Gastrocnemius medialis (tissue), 4 donors: ENCODE measurements at places on chromosomes 5 and 9.
A peak's percentile ranks its signal among the peaks of the same experiment; 100 is the strongest.

DNA sequence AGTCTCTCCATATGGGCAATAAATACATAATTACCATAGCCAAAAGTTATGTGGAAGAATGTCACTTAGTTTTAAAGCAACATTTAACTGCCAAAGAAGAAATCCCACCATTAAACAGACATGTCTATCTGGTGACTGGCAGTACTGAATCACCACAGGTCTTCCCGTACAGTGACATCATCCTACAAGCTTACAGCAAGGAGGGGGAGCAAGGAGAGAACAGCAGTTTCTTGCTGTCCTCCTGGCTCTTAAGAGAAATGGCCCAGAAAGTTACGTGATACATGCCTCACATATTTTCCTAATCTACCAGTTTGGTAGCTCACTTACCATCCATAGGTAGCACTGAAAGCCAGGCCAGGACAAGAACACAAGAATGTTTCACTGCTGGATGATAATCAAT, 671.0 kb downstream of the DMRTA1 start:
- no peak overlapping the region for H3K27ac ChIP-seq
- no peaks in the 10 kb centered on the region for H3K27me3 ChIP-seq
- H3K4me3 ChIP-seq = no peak overlapping the region
- H3K4me1 ChIP-seq = no peaks in the 10 kb centered on the region
- no peaks in the 10 kb centered on the region for H3K36me3 ChIP-seq

- no peaks in the 10 kb centered on the region for H3K27me3 ChIP-seq
- H3K4me1 ChIP-seq = no peaks in the 10 kb centered on the region
- no peak for DNase-seq
- no peak overlapping the region for H3K27ac ChIP-seq
- H3K4me3 ChIP-seq = no peak overlapping the region
Observed at GRCh38 chr9:84716217-84716616, 46.7 kb downstream of the NTRK2 start.

DNA sequence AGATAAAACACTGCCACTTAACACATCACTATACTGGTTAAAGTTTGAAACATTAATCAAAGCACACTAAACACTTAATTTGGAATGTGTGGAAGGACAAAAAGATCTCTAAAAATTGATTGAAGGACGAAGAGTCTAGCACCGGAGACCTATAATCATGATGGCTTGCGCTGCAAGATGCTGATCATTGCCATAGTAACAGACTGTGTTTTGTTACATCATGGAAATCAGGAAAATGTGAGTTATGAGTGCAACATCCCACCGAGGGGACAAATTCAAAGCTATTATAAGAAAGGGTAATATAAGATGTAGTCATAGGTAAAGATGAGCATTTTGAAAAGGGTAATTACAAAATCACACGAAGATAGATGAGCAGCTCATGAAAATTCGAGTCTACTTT, 278.8 kb upstream of the CTNND2 start:
- no peaks in the 10 kb centered on the region for H3K4me1 ChIP-seq
- H3K4me3 ChIP-seq = no peak overlapping the region
- H3K27ac ChIP-seq = no peak overlapping the region

DNA sequence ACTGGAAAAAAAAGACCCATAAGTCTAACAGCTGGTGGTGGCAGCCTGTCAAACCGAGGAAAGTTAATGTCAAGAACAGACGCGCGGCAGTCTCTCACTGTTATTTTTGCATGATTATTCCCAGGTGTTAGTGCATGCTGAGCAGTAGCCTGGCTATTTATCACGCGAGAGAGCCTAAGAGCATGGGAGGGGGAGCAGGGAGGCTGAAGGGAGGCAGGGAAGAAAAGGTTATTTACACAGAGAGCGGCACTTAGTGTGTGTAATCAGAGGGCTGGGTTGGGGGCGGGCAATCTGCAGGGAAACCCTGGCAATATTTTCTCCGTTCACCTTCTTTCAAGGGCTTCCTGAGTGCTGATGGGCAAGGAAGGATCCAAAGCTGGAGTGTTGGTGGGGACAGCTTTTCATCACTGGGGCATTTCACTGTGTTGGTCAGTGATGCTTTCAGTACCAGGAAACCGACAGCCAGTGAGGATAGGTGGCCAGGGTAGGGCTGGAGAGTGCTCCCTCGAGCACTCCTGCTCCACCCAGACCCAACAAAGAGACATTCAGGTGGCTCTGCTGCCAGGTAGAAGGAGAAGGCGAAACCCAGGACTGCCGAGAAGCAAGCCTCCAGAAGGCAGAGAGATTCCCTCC, 39.6 kb downstream of the ZNF608 start:
- no peak overlapping the region for H3K4me3 ChIP-seq
- H3K27me3 ChIP-seq = no peaks in the 10 kb centered on the region
- H3K27ac ChIP-seq = no peak overlapping the region
- H3K4me1 ChIP-seq = peaks cover 62% of the 10 kb centered on the region
- no peaks in the 10 kb centered on the region for H3K36me3 ChIP-seq

- H3K27ac ChIP-seq = peak overlapping the region; percentile 99
- H3K27me3 ChIP-seq = no peaks in the 10 kb centered on the region
- no peak for DNase-seq
- H3K36me3 ChIP-seq = no peaks in the 10 kb centered on the region
Observed at GRCh38 chr5:95962785-95963184, 1.1 kb upstream of the ELL2 start.

- H3K27me3 ChIP-seq = no peaks in the 10 kb centered on the region
- H3K4me1 ChIP-seq = peaks cover 41% of the 10 kb centered on the region
- H3K27ac ChIP-seq = no peak overlapping the region
- no peak for DNase-seq
- no peak overlapping the region for H3K4me3 ChIP-seq
Observed at GRCh38 chr5:113179156-113179555, 202.6 kb downstream of the DCP2 start.

DNA sequence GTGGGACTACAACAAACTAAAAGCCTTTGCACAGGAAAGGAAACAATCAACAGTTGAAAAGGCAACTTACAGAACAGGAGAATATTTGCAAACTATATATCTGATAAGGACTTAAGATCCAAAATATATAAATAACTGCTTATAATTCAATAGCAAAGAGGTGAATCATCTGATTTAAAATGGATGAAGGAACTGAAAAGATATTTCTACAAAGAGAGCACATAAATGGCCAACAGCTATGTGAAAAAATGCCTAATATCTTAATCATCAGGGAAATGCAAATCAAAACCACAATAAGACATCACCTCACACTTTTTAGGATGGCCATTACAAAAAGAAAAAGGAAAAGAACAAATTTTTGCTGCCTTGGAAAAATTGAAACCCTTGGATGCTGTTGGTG, 100.4 kb downstream of the LURAP1L start:
- no peak overlapping the region for H3K27ac ChIP-seq
- H3K4me3 ChIP-seq = no peak overlapping the region
- no peak for DNase-seq
- H3K4me1 ChIP-seq = peaks cover 4% of the 10 kb centered on the region

GRCh38 chr5:73716284-73716808, 90.3 kb downstream of the ARHGEF28 start:
- no peaks in the 10 kb centered on the region for H3K4me1 ChIP-seq
- no peak overlapping the region for H3K27ac ChIP-seq
- no peak overlapping the region for H3K4me3 ChIP-seq
- H3K27me3 ChIP-seq = no peaks in the 10 kb centered on the region
- H3K36me3 ChIP-seq = no peaks in the 10 kb centered on the region

GRCh38 chr5:107329850-107330249, 340.9 kb downstream of the EFNA5 start:
- H3K4me1 ChIP-seq = no peaks in the 10 kb centered on the region
- no peak overlapping the region for H3K4me3 ChIP-seq
- no peaks in the 10 kb centered on the region for H3K27me3 ChIP-seq
- no peaks in the 10 kb centered on the region for H3K36me3 ChIP-seq

GRCh38 chr5:178114325-178115135, 1.2 kb downstream of the N4BP3 start:
- H3K4me1 ChIP-seq = peaks cover 7% of the 10 kb centered on the region
- no peaks in the 10 kb centered on the region for H3K36me3 ChIP-seq
- DNase-seq = no peak

DNA sequence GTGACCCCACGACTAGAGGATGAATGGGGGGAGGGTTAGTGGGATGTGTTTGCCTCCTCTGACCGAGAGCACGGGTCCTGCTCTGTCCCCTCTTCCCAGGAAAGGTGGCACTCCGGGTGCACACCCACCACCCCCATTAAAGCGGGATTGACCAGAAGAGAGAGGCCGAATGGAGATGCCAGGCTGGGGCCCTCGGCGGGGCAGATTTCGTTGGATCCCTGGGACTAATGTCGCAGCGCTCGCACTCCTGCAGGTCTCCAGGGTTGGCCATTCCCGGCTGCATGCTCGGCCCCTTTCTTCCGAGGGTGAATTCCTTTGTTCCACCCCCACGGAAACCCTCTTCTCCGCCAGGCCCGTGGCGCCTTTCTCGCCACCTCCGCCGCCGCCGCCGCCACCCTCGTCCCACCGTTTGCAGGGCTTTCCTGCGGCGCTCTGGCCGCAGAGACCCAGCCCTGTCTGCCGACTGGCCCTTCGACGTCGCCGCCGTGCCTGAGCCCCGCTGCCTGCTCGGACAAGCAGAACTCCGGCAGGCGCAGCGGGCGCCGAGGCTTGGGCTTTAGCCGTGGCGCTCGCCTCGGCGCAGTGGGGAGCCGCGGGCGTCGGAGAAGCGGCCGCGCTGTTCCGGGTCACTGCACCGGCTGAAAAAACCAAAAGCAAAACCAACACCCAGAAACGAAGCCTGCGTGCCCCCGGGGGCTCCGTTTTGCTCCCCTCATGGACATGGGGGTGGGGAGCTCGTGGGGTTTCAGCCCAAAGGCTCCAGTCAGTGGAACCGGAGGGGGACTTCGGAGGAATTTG, 11.8 kb downstream of the LMX1B start:
- H3K27me3 ChIP-seq = peaks cover 73% of the 10 kb centered on the region
- H3K27ac ChIP-seq = no peak overlapping the region
- H3K36me3 ChIP-seq = no peaks in the 10 kb centered on the region
- H3K4me3 ChIP-seq = peak overlapping the region; percentile 32
- DNase-seq = no peak

GRCh38 chr5:135977375-135977928, 22.7 kb upstream of the LECT2 start:
- H3K36me3 ChIP-seq = no peaks in the 10 kb centered on the region
- peaks cover 20% of the 10 kb centered on the region for H3K4me1 ChIP-seq
- no peak overlapping the region for H3K27ac ChIP-seq

- H3K36me3 ChIP-seq = no peaks in the 10 kb centered on the region
- no peak overlapping the region for H3K4me3 ChIP-seq
- H3K27ac ChIP-seq = no peak overlapping the region
- no peak for DNase-seq
Observed at GRCh38 chr9:30504502-30504905, 1879.9 kb upstream of the ACO1 start.

DNA sequence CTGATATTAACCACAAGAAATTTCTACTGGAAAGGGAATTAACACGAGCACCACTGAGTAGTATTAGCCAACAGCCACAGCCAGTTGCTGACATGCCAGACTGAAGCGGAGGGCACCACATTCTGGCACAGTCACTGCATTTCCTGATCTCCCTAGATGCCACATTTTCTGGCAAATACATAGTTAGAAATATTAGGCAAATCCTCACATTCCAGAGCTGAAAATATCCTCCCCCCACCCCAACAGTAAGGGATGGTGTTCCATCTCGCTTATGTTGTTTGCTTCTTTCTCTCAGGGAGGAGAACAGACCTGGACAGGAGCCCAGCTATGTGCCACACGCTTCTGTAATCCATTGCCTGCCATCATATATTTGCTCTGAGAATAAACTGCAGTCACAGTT, 32.8 kb upstream of the MCTP1 start:
- no peaks in the 10 kb centered on the region for H3K4me1 ChIP-seq
- no peak overlapping the region for H3K27ac ChIP-seq
- H3K27me3 ChIP-seq = no peaks in the 10 kb centered on the region
- H3K36me3 ChIP-seq = no peaks in the 10 kb centered on the region
- DNase-seq = no peak
- no peak overlapping the region for H3K4me3 ChIP-seq

DNA sequence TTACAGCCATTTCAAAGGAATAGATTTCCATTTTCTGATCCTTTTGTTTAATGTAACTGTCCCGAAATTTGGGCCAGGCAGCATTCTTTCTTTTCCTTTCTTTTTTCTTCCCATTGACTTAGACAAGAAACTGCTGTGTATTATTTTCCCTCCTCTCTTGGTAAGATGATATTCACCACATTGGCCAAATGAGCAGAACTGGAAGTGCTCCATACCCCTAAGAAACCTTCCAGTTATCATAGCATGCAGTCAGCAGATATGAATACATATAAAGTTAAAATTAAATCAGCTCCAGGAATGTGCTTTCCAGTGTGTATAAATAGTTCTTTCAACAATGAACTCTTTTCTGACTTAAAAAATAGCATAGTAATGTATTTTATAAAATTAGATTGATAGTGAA, 168.5 kb upstream of the GAS1 start:
- H3K4me1 ChIP-seq = peaks cover 39% of the 10 kb centered on the region
- no peak overlapping the region for H3K4me3 ChIP-seq
- no peaks in the 10 kb centered on the region for H3K27me3 ChIP-seq
- no peak for DNase-seq
- no peaks in the 10 kb centered on the region for H3K36me3 ChIP-seq

DNA sequence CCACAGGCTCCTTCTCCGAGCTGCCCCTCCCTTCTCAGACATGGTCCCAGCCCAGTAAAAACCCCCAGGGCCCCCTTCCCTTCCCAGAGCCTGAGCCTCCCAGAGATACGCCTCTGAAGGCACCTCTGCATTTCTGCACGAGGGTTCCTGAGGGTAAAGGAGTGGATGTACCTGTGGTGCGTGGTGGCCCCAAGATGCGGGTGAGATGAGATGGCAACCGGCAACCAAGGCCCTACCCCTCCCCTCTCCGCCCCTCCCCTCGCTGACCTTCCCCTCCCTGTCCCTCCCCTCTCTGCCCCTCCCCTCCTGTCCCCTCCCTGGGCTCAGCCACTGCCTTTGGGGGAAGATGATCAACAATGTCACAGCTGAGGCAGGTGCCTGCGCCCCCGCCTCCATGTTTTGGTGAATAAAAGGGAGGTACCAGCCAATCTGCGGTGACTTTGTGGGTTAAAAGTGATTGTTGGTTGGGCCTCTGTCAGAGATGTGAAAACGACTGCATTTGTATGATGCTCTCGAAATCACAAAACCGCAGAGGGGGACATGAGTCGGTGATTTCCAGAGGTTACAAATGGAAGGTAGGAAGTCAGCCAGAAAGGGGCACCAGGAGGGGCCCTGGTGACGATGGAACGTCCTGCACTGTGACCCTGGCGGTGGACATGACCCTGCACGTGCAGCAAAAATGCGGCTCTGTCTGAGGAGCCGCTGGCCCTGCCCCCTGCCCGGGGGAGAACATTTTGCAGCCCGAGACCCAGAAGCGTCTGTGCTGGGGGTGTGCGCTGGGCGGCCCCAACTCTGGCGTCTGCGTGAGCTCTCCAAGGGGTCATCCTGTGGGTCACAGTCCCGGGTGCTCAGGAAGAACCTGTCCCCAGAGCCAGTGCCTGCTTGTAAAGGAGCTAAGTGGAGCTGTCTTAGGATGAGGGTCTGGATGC, 3.7 kb downstream of the LCN9 start:
- H3K4me1 ChIP-seq = no peaks in the 10 kb centered on the region
- H3K36me3 ChIP-seq = no peaks in the 10 kb centered on the region

DNA sequence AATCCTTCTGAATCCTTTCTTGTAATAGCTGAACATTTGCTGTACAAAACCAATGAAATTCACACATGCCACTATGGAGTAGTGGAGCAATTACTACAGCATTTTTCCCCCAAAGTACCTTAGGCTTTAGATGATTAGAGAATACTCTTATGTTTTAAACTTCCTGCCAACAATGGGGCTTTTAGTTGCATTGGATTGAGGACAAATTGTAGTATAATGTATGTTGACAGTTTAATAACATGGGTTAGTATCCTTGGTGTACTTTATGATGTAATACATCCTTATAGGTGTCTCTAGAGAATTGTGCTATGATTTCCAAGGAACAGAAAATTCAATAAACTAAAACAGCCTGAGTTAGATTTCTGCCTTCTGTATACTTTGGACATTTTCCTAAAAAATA, 422.7 kb upstream of the GRAMD2B start:
- no peaks in the 10 kb centered on the region for H3K4me1 ChIP-seq
- H3K27me3 ChIP-seq = no peaks in the 10 kb centered on the region

GRCh38 chr9:3857673-3858072, 331.9 kb upstream of the RFX3 start:
- H3K4me1 ChIP-seq = no peaks in the 10 kb centered on the region
- no peaks in the 10 kb centered on the region for H3K36me3 ChIP-seq
- H3K27me3 ChIP-seq = no peaks in the 10 kb centered on the region
